ENCODE measurements at places on chromosomes 11 and 22. TPM values are rescaled to one million over a fixed set of nuclear protein-coding genes. Genes with fewer than 3 reads are reported as not detected.

Gene CLMP
- total RNA-seq = 115 TPM

Gene DRD4
- not detected for total RNA-seq

- H3K4me3 ChIP-seq = no peak overlapping the region
- DNase-seq = no peak
- H3K27ac ChIP-seq = no peak overlapping the region
- no peaks in the 10 kb centered on the region for H3K4me1 ChIP-seq
- no peaks in the 10 kb centered on the region for H3K36me3 ChIP-seq
Observed at GRCh38 chr11:47502767-47503166, 50.2 kb downstream of the CELF1 start.

- H3K4me1 ChIP-seq = peaks cover under 1% of the 10 kb centered on the region
- H3K27me3 ChIP-seq = no peaks in the 10 kb centered on the region
- peak overlapping the region; percentile 81 for H3K27ac ChIP-seq
- no peak for DNase-seq
- H3K36me3 ChIP-seq = no peaks in the 10 kb centered on the region
- H3K4me3 ChIP-seq = no peak overlapping the region
Observed at GRCh38 chr11:46300270-46300669, 22.8 kb downstream of the CREB3L1 start.

Gene OR51B4
- total RNA-seq = 0.35 TPM

Gene OR6A2
- total RNA-seq = 1.0 TPM

DNA sequence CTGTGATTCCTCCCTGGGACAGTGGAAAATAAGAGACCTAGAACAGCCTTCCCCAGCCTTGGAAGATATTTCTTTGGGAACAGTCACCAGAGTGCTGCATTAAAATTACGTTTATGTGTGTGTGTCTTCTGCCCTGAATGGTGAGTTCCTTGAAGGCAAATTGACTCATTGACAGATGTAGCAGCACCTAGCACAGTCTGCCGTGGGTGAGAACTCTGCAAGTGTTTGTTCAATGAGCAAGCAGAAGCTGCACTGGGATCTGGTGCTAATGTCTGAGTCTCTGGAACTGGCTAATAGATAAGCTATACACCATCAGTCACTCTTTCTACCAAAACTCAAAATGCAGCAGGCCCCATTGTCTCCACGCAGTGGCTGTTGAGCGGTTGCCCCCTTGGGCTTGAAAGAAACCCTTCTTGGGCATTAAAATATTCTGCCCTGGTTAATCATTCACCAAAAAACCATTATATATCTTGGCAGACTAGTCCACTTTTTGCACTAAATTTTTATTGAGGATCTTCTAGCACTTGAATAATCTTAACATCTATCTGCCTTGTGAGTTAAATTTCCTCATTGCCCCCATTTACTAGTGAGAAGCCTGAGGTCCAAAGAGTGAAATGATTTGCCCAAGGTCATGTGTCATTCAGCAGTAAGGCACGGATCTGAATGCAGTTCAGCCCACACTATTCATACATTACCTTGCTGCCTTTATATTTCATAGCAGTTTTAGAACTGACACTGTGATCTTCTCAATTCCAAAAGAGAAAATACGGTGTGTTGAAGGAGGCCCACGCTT is 87.8 kb upstream of the GALNT18 start:
- no peak overlapping the region for H3K4me3 ChIP-seq
- no peak for DNase-seq
- H3K36me3 ChIP-seq = no peaks in the 10 kb centered on the region
- no peaks in the 10 kb centered on the region for H3K4me1 ChIP-seq
- no peak overlapping the region for H3K27ac ChIP-seq

DNA sequence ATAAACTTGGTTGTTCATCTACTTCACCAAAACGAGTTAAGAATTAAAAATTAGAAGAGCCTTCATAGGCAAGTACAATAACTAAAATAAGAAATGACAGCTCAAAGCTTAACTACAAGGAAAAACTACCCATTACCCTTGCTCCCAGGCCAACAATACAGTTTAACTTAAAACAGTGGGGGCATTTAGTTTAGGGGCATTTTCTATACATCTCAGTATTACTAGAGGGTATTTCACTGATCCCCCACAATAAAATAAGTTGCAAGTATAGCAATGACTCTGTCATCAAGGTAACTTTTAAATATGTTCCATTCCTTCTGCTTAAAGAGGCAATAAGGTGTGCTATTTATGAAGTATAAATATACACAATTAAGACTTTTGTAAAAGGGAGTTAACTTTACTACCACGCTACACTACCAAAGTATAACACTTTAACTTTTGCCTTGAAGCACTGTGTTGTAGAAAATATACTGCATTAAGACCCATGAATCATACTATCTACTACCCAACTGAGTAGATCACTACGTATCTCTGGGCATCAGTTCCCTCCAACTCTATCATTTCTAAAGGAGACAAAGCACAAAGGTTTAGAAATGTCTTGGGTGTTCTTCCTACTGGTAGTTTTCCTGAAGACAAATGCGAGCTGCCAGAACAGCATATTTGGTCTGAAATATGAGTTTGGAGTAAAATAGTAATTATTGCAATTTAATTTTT is 29.8 kb downstream of the CHORDC1 start:
- no peaks in the 10 kb centered on the region for H3K36me3 ChIP-seq
- H3K27ac ChIP-seq = no peak overlapping the region
- no peak overlapping the region for H3K4me3 ChIP-seq
- no peaks in the 10 kb centered on the region for H3K4me1 ChIP-seq
- no peaks in the 10 kb centered on the region for H3K27me3 ChIP-seq

- H3K4me1 ChIP-seq = peaks cover 4% of the 10 kb centered on the region
- no peak overlapping the region for H3K27ac ChIP-seq
- H3K4me3 ChIP-seq = no peak overlapping the region
- no peaks in the 10 kb centered on the region for H3K36me3 ChIP-seq
- DNase-seq = no peak
Observed at GRCh38 chr11:117313091-117313490, 3.0 kb downstream of the BACE1 start.

Gene TRIM49B
- not detected for total RNA-seq

Gene CRYAB
- 19.9 TPM for total RNA-seq

- H3K4me3 ChIP-seq = no peak overlapping the region
- no peak overlapping the region for H3K27ac ChIP-seq
- H3K27me3 ChIP-seq = no peaks in the 10 kb centered on the region
Observed at GRCh38 chr11:130216591-130217132, 57.1 kb downstream of the ST14 start.

DNA sequence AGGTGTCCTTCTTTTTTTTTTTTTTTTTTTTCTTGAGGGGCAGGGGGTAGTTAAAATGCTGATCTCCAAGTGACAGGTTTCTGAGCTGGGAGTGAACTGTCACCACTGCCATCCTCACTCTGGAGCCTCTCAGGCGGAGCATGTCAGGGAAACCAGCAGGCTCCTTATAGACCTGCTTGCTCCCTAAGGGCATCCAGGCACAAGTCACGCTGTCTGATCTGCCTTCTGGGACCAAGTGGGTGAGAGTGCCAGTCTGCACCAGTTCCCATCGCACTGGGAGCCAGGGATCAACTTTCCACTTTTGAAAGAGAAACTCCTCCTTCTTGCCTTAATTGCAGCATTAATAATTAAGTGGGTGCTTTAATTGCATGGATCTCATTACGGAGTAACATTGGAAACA is 537.9 kb upstream of the CADM1 start:
- DNase-seq = no peak
- H3K4me3 ChIP-seq = no peak overlapping the region
- H3K27me3 ChIP-seq = no peaks in the 10 kb centered on the region
- H3K4me1 ChIP-seq = no peaks in the 10 kb centered on the region

DNA sequence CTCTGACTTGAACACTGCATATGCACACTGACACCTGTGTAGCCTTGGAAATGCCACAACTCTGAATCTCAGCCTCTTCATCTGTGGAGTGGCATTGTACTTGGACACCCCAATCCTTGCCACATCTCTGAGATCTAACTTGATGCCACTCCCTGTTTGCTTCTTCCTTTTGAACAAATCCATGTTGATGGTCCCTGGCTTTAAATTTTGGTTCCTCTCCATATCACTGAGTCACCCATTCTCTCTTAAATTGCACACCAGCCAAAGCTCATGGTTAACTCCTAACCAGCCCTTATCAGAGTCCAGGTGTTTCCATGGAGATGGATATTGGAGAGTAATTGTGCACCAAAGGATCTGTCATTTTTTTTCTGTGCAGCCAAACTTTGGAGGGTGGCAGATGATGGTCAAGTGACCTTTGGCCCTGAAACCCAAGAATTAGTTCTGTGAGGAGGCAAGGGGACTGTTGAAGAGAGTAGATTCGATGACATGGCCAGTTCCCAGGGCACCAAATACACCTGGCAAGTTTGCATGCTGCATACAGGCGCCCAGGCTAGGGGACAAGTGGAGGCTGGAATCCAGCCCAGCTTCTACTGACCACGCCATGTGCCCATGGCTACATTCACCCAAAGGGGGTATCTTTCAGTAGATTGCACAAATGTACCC is 25.1 kb upstream of the PAMR1 start:
- H3K27ac ChIP-seq = no peak overlapping the region
- H3K4me1 ChIP-seq = no peaks in the 10 kb centered on the region
- H3K27me3 ChIP-seq = no peaks in the 10 kb centered on the region
- no peak overlapping the region for H3K4me3 ChIP-seq

DNA sequence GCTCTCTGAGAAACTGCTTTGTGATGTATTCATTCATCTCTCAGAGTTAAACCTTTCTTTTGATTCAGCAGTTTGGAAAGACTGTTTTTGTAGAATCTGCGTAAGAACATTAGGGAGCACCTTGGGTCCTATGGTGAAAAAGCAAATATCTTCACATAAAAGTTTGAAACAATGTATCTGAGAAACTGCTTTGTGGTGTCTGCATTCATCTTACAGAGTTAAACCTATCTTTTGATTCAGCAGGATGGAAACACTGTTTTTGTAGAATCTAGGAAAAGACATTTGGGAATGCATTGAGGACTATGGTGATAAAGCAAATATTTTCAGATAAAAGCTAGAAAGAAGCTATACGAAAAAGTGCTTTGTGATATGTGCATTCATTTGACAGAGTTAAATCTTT is 361.3 kb downstream of the OR4C45 start:
- no peak overlapping the region for H3K4me3 ChIP-seq
- DNase-seq = no peak
- no peaks in the 10 kb centered on the region for H3K36me3 ChIP-seq
- H3K4me1 ChIP-seq = no peaks in the 10 kb centered on the region
- no peaks in the 10 kb centered on the region for H3K27me3 ChIP-seq
- H3K27ac ChIP-seq = no peak overlapping the region

DNA sequence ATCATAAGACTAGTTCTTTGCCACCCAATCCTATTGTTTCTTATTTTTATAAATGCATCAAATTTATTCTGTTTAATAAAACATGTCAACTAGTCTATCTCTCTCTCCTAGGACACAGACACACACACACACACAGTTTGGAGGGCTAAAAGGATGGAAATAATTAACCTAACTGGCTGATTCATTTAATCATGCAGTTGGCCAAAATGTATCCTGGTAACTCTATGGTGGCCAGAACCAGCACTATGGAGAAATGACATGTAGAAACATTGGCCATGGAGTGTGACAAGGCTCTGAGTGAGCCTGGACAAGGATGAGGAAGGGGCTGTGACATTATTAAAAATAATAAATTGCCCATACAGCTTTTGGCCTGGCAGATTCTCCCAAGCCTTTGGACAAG is 64.1 kb downstream of the CLPB start:
- H3K4me3 ChIP-seq = no peak overlapping the region

- no peak overlapping the region for H3K27ac ChIP-seq
- H3K27me3 ChIP-seq = no peaks in the 10 kb centered on the region
- no peaks in the 10 kb centered on the region for H3K4me1 ChIP-seq
- H3K4me3 ChIP-seq = no peak overlapping the region
Observed at GRCh38 chr11:118430956-118431355, 5.3 kb upstream of the KMT2A start.

GRCh38 chr22:23791738-23792645 is 5.2 kb downstream of the SMARCB1 start:
- H3K4me3 ChIP-seq = no peak overlapping the region
- peak overlapping the region; percentile 79 for H3K27ac ChIP-seq
- no peaks in the 10 kb centered on the region for H3K36me3 ChIP-seq
- H3K4me1 ChIP-seq = peaks cover 16% of the 10 kb centered on the region
- no peak for DNase-seq

All from uterus (tissue), 4 donors.